Fibroblast of villous mesenchyme (primary cell): ENCODE measurements at places on chromosomes 6 and 20. TPM values are rescaled to one million over a fixed set of nuclear protein-coding genes. Genes with fewer than 3 reads are reported as not detected.

GRCh38 chr6:73079978-73080377 is 145.3 kb downstream of the KHDC1L start:
- no peak for DNase-seq

DNA sequence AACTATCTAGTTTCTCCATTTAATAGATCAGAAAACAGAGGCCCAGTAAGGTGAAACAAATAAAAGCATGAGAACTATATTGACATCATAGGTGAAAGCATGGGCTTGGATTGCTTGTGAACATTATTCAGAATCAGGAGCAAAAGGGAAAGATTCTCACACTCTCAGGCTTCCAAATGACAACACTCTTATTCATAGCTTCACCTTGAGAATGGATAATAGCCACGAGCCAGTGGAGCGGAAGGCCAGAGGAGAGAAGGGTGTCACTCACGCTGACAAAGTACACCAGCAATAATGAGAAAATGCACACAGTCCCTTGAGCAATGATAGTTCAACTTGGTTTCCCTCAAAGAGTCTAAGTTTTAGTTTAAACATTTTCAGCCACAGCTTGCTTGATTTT is 339.0 kb downstream of the TPBG start:
- no peak for DNase-seq

DNA sequence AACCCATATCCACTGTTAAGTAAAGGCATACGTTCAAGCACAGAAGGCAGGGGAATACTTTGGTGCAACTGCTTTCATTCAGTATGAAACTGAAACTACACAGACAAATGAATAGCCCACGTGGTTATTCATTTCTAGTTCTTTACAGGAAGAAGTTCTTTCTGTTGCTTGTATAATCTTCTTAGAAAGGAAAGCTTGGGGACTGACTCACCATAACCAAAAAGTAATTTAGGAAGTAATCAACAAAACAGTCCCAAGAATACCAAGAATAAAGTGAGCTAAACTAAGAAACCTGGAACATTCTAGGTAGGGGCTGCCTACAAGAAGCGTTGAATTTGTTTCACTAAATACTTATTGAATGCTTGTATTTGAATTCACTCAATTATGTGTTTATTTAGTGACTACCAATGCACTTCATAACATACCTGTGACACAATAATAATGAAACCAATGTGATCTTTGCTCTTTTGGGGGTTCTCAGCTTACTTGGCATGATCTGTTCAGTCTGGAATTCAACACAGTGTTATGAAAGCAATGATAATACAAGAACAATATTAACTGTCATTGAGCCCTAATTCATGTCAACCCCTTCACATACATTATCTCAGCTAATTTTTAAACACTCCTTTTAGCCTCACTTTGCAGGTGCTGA is 25.1 kb upstream of the KIAA0408 start:
- DNase-seq, result peak; percentile 65

- peak; percentile 98 for DNase-seq
Observed at GRCh38 chr6:105603788-105604586, 201.1 kb upstream of the PREP start.

- no peak for DNase-seq
Observed at GRCh38 chr6:121917263-121917829, 481.9 kb downstream of the GJA1 start.

PACSIN1 gene
- under 0.01 TPM in 2 replicates for total RNA-seq

GRCh38 chr6:77466055-77466450 is 2.8 kb upstream of the HTR1B start:
- DNase-seq, result peak; percentile 79

PTGIS gene
- 2.2 and 6.1 TPM in 2 replicates for total RNA-seq

DNA sequence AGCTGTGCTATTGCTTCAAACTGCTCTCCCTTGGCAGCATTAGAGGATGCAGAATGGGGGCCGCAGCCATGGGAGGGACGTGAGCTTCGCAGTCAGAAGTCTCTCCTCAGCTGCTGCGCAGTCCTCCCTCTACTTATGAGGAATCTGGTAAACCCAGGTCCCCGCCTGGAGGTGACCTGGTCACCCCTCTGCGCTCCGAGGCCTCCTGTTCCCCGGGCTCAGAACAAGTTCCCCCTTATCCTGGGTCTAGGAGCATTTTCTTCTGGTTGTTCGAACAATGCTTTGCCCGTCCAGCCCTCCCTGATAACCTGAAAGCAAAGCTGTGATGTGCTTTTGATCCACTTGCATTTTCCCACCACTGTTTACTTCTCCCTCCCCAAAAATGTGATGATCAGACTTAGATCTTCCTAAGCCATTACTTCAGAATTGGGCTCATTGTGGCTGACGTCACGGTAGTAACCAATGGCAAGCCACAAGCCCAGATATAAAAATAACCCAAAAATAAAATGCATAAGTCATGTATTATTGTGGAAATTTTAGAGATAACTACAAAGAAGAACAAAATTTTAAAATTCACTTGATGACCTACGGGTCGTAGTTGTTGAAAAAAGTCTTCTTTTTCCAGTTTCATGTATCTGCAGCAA is 80.7 kb downstream of the SERAC1 start:
- no peak for DNase-seq

DNA sequence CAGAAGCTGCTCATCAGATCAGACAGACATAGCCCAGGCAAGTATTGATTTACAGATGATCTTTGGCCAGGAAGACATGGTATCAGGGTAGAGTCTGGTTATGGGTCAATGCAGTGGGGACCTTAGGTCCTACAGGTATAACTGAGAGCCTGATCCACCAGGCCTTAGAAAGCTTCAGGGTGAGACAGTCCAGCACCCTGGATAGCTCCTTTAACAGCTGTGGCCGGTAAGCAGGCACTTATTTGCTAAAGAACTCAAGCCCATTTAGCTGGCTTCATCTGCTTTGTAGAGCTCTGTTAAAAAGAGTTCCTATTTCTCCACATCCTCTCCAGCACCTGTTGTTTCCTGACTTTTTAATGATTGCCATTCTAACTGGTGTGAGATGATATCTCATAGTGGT is 39.6 kb downstream of the ESR1 start:
- DNase-seq, result peak; percentile 60

DNA sequence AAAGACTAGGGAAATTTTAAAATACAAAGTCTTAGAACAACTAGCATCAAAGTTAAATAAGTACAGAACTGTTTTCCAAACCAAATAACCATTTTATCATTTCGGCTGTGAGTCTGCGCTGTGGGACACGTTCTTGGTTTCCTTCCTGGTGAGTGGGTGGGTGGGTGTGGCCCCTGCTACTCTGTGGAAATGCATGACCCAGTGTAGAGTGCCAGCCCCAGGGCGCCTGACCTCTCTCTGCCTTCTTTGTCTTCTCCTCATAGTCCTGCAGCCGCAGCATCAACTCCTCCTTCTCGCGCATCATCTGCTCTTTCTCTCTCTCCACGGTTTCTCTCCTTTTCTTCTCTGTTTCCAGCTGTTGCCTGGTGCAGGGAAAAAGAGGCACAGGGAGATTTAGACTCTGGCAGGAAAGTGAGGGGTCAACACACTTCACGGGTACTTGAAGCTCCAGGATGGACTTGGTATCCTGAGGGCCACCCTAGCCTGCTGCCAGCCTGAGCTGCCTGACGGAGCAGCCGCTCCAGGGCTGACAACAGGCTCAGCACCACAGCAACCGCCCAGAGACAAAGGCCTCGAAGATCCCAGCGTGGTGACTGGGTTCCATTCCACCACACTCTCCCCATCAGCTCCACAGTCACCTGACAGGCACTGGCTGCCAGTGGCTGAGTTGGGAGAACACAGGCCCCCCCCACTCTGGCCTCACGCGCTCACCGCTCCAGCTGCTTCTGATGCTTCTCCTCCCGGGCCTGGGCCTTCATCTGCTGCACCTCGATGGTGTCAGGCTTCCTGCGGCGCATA is 48.4 kb downstream of the EZR start:
- DNase-seq, result no peak
